CD4-positive, alpha-beta T cell treated with Interleukin-2 at 100 ng/mL for 4 hours (primary cell): ENCODE measurements at places on chromosomes 2 and 18.

DNA sequence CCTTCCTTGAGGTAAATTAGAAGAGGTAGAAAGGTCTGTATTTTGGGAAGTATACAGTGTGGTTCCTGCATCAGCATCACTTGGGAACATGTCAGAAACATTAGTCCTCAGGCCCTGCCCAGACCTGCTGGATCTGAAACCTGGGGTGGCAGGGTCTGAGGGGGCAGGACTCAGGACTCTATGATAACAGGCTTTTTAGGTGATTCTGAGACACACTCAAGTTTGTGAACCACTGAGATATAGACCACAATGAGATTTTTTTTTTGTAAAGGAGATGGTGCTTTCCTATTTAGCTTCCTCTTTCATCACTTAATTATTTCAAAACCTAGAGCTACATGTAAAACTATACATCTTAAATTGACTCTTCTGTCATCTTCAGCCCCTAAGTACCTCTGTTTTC lies 262.7 kb upstream of the SPOPL start:
- no peak for DNase-seq

DNA sequence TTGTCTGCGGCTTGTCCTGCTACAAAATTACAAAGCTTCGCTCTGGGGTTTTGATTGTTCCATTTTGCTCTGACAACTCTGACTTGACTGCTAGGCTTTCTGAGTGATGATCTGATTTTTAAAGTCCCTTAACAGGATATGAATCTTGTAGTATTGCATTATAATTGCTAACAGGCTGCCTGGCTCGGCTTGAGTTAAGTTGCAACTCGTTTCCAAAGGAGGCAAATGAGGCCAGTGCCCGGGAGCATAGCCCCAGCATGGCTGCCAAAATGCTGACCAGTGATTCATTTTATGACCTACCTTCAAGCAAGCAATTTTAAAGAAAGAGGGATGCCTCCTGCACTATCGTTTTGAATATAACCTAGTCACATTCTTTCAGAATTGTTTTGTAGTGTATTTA lies 135.4 kb downstream of the COL6A3 start:
- no peak for DNase-seq

DNA sequence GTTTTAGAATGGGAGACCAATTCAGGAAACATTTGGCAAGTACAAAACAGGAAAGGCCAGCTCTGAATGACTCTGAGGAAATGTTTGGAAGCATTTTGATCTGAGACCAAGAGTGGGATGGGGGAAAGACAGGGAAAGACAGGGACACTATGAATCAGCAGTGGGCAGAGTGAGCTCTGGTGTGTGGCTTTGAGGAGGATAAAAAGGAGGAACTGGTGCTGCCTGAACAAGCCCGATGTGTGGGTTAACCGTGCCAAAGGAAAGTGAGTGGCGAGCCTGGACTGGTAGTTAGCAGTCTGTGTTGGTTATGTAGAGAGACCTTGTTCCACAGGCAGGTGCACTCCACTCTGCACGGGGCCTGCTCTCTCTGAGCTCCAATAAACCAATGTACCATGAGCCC lies 5.3 kb downstream of the MFSD6 start:
- no peak for DNase-seq

- DNase-seq = no peak
Observed at GRCh38 chr18:79552140-79552631, 127.4 kb upstream of the CTDP1 start.

- DNase-seq = no peak
Observed at GRCh38 chr18:78999939-79000338, 20.3 kb downstream of the SALL3 start.

GRCh38 chr18:23855721-23856120 lies 158.8 kb upstream of the TTC39C start:
- no peak for DNase-seq

DNA sequence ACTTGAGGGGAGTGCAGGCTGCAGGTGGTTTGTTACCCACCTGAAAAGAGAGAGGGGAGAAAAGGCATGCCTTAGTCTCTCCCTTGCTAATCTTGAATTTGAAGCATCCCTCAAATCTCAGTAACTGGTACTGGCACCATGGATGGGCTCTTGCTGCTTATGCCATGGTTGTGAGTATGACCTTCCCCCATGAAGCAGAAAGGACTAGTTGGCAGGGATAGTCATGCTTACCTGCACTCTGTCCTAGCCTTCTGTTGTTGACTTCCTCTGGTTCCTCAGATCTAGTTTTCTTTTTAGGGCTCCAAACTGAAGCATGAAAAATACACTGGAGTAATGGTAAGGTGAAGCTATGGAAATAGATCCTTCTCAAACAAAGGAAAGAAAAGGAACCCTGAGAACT lies 191.2 kb downstream of the SPAG16 start:
- no peak for DNase-seq

DNA sequence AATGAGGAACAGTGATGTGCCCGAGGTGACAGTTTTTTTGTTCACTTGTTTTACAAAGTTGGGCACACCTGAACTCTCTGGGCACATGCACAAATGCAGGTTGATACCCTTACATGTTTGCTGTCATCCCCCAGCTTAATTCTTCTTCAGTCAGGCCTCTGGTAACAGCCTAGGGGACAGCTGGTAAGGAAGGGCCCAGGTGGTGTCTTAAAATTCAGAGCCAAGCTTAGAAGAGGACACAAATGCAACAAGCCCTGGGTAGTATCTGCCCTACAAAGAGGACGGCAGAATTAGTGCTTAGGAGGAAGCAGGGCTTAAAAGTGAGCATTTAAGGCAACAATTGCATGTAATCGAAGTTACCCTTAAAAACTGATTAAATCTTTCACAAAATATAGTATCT lies 171.9 kb upstream of the ACAA2 start:
- DNase-seq = no peak

DNA sequence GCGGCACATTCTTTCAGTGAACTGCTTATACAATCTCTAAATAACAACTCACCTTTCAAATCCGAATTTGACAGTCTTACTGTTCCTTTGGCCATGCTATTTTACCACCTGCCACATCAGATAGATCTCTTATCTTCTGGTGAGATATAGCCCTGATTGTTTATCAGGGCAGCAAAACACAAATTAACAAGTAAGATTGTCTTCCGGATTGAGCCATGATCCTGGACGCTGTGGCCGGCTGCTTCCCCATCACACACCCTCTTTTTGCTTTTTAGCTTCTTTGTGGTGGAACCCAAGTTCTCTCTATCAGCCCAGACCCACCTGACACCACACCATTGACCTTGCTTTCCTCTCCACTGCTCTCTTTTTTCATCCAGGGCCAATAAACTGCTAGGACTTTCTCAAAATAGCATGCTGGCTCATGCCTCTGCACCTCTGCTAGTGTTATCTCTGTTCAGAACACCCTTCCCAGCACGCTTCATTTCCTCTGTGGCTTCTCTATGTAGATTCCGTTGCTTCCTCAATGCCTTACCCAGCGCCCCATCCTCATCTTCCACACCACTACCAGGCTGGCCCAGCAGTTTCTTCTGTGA lies 111.8 kb upstream of the CNTNAP5 start:
- no peak for DNase-seq
